ENCODE measurements at places on chromosomes 5 and 9.

- DNase-seq = no peak
These were observed 37.7 kb upstream of the FGF10 start for GRCh38 chr5:44426944-44427343.

DNA sequence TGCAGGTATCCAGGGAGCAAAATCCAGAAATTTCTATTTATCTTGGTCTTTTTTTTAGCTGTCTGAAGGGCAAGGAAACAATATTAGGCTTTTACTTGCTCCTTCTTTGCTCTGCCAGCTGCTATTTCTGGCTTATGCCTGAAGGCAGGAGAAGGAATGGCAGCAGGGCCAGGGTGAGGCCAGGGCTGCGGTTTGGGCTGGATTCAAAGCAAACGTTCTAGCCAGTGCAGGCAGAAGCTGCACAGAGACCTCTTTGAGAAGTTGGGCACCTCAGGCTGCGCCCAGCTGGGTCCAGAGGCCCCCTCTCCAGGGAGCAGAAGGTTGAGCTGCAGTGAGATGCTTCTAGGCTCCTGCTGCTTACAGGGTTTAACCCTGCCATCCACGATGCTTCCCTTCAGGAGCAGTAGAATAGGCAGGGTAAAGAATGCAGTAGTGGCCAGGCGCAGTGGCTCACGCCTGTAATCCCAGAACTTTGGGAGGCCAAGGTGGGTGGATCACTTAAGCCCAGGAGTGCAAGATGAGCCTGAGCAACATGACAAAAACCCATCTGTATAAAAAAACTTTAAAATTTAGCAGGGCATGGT lies 201.2 kb downstream of the ADCY2 start:
- no peak for DNase-seq

DNA sequence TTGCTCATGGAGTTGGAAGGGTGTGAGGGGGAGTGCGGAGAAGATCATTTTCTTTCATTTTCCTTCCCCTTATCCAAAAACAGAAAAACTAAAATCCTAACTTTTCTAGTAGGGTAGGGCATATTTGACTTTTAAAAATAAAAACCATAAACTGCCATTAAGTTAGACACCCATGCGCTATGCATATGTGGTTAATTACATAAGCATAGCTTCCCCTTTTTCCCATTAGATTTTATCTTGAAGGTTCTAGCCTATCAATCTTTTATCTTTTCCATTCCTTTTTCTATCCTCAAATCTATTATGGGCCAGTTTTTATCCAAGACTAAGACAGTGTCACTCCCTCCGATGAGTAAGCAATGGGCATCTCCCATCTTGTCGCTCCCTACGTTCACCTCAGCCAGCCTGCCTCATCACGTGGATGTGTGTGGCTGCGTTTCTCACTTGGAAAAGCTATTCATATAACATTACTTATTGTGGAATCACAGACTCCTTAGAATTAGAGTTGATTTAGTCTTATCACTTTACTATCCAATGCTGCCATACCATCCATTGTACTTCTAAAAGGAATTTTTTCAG lies 49.2 kb downstream of the PCSK5 start:
- DNase-seq = no peak

- no peak for DNase-seq
These were observed 207.7 kb downstream of the MEF2C start for GRCh38 chr5:88675168-88675707.

- DNase-seq = no peak
These were observed 326.9 kb downstream of the SH3GL2 start for GRCh38 chr9:17905781-17906175.

GRCh38 chr5:171739271-171739670 lies 46.3 kb upstream of the SMIM23 start:
- no peak for DNase-seq

DNA sequence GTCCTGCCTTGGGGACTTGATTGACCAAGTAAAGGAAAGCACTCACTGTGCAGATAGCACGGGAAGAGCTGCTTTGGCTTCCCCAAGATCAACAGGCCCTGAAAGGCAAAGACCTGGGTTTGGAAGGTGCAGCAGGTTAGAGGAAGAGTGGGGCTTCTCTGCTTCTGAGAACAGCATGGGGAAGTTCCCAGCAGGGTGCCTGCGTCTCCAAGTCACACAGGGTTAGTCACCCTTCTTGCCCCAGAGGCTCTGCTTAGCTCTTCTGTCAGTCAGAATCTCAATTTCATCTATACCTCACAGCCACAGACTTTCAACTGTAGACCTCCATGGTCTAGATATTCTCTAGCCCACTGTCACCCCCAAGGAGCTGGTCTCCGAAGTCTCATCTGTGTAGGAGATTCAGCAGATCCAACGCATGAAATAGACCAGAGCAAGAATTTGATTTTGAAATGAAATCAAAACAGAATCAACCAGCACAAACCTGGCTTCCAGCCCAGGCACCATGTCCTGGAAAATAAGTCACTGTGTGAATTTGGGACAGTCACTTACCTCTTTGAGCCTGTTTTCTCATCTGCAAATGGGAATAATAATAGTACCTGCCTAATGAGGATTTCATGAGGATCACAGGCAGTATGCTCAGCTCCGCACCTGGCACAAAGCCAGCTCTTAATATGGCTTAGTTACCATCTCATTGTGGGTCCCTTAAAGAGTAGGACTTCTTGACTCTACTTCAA lies 64.0 kb downstream of the SFXN1 start:
- DNase-seq = no peak

- DNase-seq = no peak
These were observed 373.3 kb upstream of the FAM174A start for GRCh38 chr5:100161868-100162267.

DNA sequence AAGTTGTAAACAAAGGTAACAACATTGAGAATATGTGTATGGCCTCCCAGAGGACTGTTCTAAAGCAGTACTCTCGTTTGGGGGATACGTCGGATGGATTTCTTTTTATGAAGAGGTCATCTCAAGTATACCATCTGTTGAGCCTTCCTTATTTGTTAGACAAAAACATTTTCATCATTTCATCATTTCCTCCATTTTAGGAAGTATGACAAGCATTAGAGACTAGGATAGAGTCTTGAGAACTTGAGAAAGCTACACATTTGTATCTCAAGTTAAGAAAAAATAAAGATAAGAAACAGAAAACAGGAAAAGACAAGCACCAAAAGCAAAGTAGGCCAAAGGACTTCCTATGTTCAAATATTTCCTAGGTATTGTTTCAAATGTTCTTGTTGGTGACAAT lies 307.0 kb downstream of the EFNA5 start:
- no peak for DNase-seq

DNA sequence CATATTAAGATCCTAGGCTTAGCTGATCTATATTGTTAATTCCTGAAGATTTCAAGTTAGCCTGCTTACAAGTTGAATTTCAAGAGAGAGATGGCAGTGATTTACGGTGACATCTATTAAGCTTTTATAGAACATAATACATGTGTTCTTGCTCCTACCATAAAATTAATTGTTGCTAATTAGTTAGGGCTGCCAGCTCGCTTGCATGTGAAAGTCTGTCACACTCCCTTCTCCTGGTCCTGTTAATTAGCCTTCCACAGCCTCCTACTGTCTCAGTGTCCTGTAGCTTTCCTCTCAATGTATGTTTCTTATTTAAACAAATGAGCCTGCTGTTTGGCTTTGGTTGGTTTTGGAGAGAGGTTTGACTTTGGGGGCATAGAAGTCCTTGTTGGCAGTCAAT lies 247.2 kb downstream of the NTRK2 start:
- no peak for DNase-seq

DNA sequence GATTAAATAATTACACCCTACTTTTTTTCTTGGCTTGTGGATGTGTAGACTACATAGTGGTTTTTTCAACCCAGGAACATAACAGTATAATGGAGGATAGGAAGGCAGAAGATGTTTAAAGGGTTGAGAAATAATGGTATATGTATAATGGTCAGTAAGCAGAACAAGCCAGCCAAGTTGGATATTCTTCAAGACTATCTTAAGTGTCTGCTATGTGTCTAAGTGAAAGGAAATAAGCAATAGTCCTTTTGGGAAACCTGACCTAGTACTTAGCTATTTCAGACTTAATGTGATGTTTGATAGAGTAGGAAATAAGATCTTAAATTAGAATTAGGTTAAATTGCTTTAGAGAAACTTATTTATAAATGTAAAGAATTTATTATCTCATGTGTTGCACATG lies 85.7 kb downstream of the PTPDC1 start:
- DNase-seq = no peak

DNA sequence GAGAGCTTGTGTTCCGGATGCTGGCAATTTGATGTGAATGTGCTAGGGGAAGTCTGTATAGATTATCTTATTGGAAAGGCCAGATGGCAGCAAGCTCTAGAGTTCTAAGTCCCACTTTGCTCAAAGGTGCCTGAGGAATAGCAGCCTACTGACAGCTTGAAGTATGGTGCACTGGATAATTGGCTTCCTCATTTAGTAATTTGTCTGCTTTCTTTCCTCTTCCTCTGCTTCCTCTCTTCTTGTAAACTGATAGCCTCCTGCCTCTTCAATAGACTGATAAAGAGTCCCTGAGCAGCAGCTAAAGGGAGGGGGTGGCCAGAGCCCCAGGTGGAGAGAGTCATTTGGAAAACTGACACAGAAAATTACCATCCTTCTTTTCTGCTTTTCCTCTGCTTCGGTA lies 177.3 kb downstream of the FGF1 start:
- DNase-seq = no peak

DNA sequence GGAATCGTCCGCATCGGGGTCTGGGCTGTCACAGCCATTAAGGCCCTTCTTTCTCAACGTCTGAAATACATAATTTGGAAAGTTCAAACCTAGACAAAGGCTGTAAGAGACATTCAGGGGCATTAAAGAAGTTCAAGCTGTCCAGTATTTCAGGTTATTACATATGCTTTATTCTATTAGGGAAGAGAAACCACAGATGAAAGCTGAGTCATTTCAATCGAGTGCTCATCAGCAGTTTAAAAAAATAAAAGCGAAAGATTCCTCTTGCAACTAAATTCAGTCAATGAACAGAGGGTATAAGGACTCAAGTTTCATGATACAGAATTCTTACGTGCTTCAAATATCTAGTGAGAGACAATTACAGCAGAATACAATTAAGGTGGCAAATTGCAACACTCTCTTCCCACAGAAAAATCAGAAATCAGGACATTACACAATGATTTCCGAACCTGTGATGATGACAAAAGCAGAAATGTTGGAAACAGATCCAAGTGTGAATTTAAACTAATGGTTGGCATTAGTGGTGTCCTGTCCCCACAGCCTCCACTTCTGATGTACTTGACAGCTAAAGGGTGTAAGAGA lies 121.6 kb downstream of the MEF2C start:
- no peak for DNase-seq

- no peak for DNase-seq
These were observed 131.1 kb downstream of the CHSY3 start for GRCh38 chr5:130035388-130035787.

- no peak for DNase-seq
These were observed 712 bp upstream of the HSPA4 start for GRCh38 chr5:133051061-133051541.

DNA sequence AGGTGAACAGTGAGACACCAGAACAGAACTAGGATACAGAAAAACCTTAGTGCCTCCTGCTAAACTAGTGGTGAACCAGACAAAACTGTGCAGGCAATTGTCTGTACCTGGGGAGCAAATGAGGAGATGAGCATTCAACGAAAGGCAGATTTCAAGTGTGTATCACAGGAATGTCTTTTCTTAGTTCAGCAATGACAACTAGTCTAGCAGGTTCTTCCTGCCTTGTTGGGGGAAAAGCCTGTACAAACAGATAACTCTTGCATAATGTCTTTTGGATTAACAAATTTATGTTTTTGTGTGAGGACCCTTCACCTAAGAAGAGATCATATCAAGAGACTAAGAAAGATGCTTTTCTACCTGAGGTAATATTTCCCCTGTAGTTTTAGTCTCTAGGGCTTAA lies 21.8 kb upstream of the DENND4C start:
- DNase-seq = no peak

DNA sequence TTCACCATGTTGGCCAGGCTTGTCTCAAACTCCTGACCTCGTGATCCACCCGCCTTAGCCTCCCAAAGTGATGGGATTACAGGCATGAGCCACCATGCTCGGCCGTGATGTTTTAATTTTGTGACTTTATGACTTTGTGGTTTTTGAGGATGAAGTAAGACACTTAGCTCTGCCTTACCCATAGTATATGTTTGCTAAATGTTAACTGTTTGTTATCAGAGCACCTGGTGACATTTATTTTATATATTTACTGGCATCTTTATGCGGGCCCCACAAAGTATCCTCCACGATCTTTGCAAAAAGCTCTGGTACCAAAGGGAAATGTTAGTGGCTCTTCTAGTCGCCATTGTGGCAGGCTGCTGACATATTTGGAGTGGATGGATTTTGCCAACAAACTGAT lies 6.7 kb downstream of the SLC23A1 start:
- DNase-seq = no peak

GRCh38 chr5:159514229-159514810 lies 184.0 kb upstream of the IL12B start:
- no peak for DNase-seq

DNA sequence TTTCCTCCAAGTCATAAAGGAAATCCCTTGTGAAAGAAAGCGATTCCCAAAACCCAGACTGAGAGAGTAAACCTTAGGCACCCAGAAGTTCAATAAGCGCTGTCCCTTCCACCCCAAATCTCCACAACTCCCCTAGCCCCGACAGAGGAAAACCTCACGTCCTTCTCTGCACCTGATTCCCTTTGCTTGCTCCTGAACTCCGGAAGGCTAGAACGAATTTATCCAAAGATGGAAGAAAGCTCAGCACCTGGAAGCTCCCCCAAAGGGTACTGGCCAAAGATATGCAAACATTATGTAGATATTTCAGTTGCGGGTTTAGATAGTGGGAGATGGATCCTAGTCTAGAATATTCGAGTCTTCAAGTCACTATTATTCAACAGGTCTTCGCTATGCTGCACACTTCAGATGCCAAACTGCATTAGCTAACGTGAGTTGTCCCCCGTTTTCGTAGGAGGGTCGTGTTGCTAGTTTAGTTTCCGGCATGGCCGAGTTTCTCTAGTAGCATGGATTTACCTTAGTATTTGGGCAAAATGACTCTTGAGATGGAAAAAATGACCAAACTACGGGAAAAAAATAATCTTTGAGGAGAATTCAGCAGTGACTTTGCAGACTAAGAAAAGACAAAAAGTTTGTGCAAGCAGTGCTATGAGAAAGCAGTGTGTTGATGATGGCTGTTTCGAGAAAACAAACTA lies 27.7 kb downstream of the NR2F1 start:
- DNase-seq = no peak

GRCh38 chr5:6708814-6709213 lies 4.4 kb upstream of the TENT4A start:
- DNase-seq = no peak

- DNase-seq = no peak
These were observed 10.3 kb downstream of the RUSC2 start for GRCh38 chr9:35500130-35500748.

- peak; percentile 25 for DNase-seq
These were observed 402.9 kb downstream of the CYLC2 start for GRCh38 chr9:103397868-103398600.

DNA sequence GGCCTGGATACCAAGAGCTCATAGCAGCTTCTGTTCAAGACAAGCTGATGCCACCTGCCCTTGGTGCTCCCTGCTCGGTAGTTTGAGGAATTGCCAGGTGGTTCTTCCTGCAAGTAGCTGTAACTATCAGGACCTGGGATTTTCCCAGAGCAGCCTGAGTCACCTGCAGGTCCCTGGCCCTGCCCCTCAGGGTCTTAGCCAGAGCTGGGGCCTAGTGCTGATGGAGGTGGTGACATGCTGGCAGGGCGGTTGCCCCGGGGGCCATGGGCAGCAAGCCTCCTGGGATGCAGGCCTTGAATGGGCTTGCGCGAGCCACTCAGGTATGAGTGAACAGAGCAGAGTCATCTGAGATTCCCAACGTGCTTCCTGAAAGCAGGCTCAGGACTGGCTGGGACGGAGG lies 262.3 kb downstream of the HSPA4 start:
- no peak for DNase-seq

Data from transverse colon (tissue), 4 donors.